ENCODE measurements at places on chromosomes 16 and 17.

DNA sequence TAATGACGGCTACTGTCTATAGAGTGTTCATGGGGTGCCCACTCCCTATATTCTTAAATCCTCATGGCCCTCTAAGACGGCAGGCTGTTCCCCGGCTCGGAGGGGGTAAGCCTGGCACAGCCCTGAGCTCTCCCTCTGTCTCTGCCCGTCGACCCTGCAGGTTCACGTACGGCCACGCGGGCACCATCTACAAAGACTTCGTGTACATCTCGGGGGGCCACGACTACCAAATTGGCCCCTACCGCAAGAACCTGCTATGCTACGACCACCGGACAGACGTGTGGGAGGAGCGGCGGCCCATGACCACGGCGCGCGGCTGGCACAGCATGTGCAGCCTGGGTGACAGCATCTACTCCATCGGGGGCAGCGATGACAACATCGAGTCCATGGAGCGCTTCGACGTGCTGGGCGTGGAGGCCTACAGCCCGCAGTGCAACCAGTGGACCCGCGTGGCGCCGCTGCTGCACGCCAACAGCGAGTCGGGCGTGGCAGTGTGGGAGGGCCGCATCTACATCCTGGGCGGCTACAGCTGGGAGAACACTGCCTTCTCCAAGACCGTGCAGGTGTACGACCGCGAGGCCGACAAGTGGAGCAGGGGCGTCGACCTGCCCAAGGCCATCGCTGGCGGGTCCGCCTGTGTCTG is 13.2 kb downstream of the KLHL36 start:
- no peak for DNase-seq

DNA sequence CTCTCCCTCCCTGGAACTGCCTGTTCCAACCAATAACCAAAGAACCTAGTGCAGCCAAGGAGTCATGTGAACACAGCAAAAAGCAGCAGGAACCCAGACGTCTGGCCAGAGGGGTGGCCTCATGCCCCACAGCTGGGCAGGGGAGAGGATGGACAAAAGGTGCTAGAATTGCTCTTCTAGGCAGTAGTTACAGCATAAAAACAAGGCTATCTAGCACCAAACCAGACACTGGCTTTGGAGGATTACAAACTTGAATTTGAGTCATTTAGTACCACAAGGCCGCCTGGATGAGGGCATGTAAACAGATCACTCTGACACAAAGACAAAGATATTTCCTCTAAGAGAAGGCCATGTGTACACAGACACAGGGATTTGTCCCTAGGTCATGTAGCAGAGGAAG is 423.3 kb upstream of the MAF start:
- no peak for DNase-seq

- peak; percentile 44 for DNase-seq
These were observed 762 bp downstream of the PYCARD start for GRCh38 chr16:31201582-31202413.

- DNase-seq: no peak
These were observed 9.7 kb upstream of the NKD1 start for GRCh38 chr16:50538411-50539052.

GRCh38 chr17:76929148-76929547 is 60.9 kb downstream of the MGAT5B start:
- no peak for DNase-seq

DNA sequence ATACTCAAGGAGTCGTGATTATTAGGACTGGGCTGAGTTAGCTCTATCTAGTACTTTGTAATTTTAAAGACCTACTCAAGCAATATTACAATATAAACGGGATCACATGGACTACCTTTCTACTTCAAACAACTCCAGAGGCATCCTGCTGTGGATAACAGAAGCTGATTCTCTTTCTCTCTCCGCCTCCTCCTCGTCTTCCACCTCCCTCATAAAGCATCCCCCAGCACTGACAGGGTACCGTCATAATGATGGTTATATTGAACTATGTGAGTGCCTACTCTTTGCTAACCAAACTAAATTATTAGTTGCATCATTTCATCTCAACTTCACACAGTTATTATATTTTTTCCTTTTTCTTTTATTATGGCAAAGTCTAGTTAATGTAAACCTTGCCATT is 165.4 kb upstream of the FOXF1 start:
- no peak for DNase-seq

GRCh38 chr17:55487695-55488432 is 23.4 kb downstream of the SMIM36 start:
- DNase-seq: no peak

DNA sequence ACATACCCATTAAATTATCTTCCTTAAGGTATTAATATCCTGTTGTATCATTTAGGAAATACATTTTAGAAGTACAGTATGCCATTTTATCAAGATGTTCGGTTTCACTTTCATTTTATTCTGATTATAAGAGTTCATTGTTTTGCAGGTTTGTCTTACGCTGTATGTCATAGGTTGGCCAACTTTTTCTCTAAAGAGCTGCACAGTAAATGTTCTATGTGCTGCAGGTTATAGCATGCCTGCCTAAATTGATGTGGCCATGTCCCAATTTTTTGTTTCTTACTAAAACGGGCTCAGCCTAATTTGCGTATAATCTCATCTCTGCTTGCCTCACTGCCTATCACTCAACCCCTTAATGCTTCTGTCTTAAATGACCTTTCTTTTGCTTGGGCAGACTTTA is 126.4 kb downstream of the USP22 start:
- DNase-seq: no peak

DNA sequence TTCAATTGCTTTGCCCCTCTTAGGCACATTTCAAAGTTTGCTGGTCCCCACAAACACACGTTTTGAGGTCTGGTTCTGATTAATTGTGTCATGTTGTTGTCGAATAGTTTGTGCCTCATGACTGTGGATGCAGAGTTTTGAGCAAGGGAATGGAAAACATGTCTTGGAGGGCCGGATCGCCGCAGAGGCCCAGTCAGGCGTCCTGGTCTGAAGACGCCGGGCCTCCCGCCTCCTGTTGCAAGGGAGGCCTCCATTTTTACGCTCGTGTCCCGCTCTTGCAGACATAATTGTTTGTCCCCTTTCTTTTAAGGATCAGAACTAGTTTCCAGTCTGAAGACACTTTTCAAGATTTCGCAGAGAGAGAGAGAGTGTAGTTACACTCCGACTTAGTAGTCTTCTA is 3.2 kb downstream of the NTN1 start:
- DNase-seq: no peak

DNA sequence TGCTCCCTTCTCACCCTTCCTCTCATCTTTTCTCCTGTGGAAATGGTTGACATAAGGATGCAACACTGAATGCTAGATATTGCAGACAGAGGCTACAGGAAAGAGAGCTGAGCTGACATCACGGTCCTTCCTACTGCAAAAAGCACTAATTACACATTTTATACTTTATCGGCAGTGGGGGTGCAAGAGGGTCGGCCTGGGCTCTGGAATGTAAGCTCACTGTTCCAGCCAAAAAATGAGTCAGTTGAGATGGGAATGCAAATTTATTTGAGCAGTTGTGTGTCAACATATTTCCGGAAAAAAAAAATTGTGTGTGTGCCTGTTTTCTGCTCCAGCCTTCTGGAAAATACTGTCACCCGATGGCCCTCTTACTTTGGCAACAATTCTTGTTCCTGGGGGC is 14.1 kb upstream of the MRTFB start:
- no peak for DNase-seq

DNA sequence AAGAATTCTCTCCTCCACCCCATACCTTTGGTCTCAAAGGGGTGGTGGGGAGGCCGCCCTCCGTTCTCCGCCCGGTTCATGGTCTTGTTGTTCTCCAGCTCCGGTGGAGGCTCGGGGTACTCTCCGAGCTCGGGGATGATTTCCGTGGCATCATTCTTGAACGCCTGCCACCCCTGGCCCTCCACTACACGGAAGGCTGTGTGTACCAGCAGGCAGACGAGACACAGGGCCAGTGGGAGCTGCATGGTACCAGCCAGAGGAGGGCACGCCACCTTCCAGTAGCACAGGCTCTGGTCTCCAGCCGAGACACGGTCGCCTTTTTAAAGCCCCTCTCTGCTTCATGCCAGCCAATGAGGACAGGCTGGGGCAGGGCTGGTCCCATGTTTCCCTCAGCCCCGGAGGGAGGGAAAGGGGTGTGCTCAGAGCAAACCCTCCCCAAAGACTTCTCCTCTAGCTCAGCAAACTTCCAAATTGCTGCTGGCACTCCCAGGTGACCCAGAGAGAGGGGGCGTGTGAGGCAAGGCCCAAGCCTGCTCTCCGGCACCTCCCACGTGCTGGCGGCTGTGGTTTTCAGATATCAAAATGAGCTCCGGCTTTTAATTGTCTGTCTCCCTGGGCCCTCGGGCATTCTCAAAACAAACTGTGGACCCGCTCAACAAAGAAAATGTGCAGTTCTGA is at the start of gene SOST:
Gene SOST (minus strand): TSS at position 295 of the 678 bp plus-strand sequence. CDS start 50 bp downstream, at position 245.
- no peak for DNase-seq

- DNase-seq: no peak
These were observed 79.3 kb upstream of the HSBP1 start for GRCh38 chr16:83728492-83728891.
